ENCODE measurements at places on chromosomes 1 and 21.

DNA sequence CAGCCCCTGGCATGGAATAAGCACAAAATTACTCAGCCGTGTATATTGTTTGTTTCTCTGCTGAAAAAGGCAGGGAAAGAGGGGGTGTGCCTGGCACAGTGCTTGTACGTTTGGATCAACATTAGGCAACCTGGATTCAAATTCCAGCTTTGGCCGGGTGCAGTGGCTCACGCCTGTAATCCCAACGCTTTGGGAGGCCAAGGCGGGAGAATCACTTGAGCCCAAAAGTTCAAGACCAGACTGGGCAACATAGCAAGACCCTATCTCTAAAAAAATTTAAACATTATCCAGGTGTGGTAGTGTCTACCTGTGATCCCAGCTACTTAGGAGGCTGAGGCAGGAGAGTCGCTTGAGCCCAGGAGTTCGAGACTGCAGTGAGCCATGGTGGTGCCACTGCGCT, 152.9 kb upstream of the TMEM51 start:
- no peak for DNase-seq

DNA sequence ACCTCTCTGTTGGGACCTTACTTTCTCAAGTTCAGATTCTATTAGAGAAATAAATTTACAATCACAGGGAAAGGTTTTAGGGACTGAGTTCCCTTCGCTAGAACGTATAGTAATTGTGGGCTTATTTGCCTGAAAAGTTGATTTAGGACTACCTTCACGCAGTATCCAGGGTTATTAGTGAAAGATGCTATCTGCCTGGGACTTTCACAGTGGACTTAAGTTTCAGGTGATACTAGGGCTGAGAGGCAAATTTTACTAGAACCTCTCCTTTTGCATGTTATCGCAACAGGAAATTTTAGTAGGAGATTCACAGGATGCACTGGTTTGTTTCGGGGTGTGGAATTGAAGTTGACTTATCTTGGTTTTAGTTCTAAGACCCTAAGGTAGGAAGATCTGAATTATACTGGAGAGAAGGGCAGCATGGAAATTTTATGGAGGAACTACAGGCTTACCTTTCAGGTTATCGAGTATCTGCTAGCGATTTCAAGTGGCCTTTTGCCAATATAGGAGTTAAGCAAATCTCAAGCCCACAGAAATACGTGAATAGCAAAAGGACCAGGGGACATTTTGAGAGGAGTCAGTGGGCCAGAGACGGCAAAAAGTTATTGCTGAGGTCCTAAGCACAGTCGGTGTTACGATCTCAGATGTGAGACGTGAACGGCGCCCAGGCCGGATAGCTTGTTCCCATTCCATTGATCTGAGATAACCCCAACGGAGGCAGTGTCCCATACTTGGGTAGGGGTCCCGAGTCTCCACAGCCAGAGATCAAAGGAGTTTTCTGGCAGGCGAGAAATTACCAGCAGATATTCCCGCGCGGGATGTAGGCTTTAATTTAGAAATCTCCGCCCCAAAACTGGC, 723 bp upstream of the GNAI3 start:
- DNase-seq, result no peak

DNA sequence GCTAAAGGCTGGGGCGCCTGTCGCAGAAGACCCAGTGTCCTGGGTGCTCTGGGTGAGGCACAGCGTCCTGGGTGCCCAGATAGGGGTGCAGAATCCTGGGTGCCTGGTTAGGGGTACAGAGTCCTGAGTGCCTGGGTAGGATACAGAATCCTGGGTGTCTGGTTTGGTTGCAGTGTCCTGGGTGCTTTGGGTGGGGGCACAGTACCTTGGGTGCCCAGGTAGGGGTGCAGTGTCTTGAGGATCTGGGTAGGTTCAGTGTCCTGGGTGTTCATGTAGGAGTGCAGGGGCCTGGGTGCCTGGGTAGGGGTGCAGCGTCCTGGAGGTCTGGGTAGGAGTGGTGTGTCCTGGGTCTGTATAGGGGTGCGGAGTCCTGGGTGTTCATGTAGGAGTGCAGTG, 178.7 kb downstream of the CAMTA1 start:
- no peak for DNase-seq

DNA sequence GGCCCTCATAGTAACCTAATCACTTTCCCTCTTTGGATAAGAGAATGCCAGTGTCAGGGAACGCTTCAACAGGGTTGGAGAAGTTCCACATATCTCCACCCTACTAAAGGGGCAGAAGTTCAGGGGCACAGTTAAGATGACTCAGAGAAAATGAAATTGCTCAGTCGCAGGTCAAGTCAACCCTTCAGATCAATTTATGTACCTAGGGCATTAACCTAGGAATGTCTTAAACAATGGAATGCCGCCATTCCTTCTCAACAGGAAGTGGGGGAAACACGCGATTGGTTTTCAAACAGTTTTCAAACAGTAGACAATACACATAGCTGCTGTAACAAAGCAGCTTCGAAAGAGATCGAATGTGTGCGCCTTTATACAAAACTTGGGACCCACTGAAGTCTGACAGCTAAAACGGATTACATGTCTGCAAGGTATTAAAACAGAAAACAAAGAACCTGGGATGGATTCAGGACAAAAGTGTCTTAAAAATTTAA, 897 bp downstream of the SLC25A24 start:
- DNase-seq, result no peak

DNA sequence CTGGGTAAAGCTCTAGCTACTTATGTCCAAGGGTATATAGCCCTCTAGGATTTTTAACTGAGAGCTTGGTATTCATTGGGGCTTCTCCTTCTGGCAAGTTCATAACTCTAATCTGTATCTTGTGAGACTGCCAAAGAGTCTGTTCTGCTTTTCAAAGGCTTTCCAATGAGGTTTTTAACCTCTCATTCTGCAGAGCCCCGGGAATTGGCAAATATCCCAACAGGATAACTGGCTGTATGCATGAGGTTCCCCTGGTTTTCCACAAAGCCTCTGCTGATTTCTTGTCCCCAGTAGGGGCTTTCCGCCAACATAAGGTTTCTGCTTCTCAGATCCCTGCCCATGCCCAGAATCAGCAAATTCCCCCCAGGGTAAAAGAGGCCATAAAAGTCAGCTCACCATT, 40.9 kb downstream of the RPL5 start:
- no peak for DNase-seq

GRCh38 chr1:41743366-41743765, 175.4 kb downstream of the HIVEP3 start:
- DNase-seq, result no peak
